Brain (organoid and tissue), 16 donors: ENCODE measurements at places on chromosomes 6 and 20. TPM values are rescaled to one million over a fixed set of nuclear protein-coding genes. Genes with fewer than 3 reads are reported as not detected.

- DNase-seq, result no peak
These were observed 773.2 kb downstream of the FRK start for GRCh38 chr6:115287467-115287866.

DNA sequence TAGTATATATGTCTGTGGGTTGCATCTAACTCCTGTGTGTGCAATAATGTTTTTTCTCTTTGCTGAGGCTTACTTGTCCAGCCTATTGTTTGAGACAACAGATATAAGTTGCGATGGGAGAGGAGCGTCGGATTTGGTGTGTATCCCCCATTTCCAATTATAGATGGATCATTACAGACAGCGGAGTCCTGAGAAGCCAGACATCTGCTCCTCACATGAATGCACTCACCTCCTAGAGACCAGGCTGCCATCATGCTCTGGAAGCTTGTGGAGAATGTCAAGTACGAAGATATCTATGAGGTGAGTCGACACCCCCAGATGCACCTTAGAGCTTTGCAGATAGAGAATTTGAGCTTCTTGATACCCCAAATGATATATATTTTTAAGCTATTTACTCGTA is at the start of gene TFAP2B:
Gene TFAP2B (plus strand): TSS at position 199 of the 400 bp plus-strand sequence. CDS start 21 bp downstream, at position 220.
- DNase-seq, result peak; percentile 73

DNA sequence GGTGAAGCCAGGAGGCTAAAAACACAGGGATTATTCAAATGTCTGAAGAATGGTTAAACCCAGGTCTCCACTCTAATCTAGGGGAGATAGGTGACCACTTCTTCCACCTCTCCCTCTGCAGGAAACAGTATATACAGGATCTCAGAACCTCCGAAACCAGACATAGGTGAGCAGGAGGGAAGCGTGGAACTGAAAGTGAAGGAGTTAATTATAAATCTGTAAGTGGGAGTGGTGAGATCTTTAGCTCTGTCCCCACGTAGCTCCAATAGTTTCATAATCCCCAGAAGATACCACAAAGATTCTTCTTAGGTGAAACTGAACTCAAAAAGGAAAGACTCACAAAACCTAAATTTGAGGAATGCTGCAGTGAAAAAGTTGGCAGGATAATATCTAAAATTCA is 76.8 kb downstream of the THEMIS start:
- no peak for DNase-seq

GRCh38 chr6:138849791-138850190 is 53.9 kb downstream of the ECT2L start:
- DNase-seq, result no peak

DNA sequence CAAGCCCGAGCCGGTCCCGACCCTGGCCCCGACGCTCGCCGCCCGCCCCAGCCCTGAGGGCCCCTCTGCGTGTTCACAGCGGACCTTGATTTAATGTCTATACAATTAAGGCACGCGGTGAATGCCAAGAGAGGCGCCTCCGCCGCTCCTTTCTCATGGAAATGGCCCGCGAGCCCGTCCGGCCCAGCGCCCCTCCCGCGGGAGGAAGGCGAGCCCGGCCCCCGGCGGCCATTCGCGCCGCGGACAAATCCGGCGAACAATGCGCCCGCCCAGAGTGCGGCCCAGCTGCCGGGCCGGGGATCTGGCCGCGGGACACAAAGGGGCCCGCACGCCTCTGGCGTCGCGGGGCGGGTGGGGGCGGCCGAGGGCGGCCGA is 37.5 kb downstream of the YTHDF1 start:
- peak; percentile 34 for DNase-seq

- DNase-seq, result peak; percentile 67
These were observed 54.4 kb downstream of the GOPC start for GRCh38 chr6:117547688-117548621.

GRCh38 chr6:157908369-157909281 is 73.0 kb upstream of the SYNJ2 start:
- DNase-seq, result no peak

DNA sequence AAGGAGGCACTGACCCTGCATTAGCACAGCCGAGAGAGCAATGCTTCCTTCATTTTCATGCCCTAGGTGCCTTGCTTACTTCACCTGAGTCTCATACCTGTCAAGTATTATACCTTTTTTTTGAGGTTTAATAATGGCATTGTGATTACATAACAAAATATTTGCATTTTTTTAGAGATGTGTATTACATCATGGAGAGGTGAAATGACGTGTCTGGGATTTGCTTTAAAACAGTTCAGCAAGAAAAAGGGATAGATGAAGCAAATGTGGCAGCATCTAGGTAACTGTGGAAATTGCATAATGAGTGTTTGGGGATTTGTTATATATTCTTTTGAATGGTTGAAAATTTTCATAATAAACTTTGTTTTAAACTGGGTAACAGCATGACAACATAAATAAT is 48.9 kb downstream of the NKX2-2 start:
- DNase-seq, result no peak

DNA sequence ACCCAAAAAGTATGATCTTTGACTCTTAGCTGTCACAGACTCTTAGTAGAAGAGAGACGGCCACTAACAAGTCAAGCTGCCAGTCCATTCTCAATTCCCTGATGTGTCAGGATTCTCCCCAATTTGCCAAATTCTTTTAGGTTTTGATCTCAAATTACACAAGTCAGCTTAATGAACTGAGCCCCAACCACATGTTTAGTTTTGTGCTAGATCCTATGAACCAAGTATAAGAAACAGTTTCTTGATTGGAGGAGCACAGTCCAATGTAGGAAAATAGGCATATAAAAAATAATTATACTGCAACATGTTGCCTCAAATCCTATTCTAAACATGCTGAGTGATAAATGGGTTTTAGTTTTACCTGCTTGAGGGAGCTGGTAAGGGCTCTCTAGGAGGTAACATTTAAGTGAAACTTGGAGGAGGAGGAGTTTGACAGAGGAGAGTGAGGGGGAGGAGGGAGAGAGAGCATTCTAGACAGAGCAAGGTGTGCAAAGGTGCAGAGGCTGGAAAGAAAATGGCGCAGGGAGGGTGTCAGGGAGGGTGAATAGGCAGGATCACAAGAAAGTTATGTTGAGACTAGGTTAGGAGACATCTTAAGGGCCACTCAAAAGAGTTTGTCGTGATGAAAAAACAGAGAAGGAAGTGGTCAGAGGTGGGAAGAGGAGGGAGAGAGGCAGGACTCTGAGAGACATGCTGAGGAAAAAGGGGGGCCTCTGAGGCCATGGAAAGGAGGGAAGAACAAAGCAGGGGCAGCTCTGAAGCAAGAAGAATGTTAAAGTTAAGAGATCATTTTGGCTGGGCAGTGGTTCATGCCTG is 22.8 kb upstream of the FAM83C start:
- DNase-seq, result no peak

DNA sequence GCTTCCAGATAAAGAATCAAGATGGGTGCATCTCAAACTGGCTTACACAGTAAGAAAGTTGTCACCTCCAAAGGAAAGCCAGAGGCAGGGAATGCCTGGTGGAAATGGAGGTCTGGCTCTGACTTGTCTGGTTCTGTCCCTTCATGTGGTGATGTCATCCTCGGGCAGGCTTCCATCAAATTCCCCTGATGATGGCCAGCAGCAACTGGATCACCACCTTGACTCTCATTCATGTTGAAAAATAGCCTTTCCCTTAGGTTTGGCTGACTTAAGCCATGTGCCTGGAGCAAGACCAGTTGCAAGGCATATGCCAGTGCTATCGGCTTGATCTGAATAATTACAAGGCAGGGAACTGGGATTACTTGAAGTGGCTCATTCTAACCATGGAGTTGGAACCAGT is 28.8 kb downstream of the IMPG1 start:
- no peak for DNase-seq

- no peak for DNase-seq
These were observed 223.5 kb downstream of the MEI4 start for GRCh38 chr6:77876300-77876699.

The ULBP2 gene
- 0.73 TPM for polyA plus RNA-seq

The LIME1 gene
- polyA plus RNA-seq, result 5.6 TPM

The FAM83C gene
- polyA plus RNA-seq, result not detected

The KIF25 gene
- polyA plus RNA-seq, result 0.48 TPM

The CLPSL2 gene
- polyA plus RNA-seq, result 2.3 TPM
